ENCODE measurements at places on chromosomes 13 and 19.

DNA sequence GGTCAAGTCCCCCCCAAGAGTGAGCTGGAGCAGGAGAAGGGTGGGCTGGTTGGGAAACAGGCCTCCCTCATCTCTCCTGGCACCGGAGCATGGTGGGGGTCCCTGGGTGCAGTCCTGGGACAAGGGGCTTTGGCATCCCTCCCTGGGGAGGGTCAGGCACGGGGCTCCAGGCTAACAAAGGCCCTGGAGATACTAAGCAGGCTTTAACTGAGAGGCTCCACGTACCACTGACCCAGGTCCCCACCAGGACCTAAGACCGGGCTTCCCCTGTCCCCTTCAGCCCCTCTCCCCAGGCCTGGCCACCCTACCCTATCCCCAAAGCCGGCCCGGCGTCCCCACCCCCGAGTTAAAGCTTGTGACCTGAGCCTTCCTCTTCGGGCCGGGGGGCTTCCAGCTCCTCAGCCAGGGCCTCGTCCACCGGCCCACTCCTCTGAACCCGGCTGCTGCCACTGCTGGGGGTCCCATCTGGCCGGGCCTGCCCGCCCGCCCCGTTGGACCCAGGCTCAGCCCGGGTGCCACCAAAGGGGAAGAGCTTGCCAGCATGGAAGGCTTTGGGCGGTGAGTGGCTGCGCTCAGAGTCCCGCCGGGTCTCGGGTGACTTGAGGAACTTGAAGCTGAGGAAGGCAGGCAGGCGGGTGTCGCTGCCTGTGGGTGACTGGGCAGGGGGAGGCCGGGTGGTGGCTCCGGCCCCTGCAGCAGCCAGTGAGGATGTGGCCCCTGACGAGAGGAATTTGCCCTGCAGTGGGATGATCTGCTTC, 10.1 kb downstream of the ANO8 start:
- DNase-seq = no peak

DNA sequence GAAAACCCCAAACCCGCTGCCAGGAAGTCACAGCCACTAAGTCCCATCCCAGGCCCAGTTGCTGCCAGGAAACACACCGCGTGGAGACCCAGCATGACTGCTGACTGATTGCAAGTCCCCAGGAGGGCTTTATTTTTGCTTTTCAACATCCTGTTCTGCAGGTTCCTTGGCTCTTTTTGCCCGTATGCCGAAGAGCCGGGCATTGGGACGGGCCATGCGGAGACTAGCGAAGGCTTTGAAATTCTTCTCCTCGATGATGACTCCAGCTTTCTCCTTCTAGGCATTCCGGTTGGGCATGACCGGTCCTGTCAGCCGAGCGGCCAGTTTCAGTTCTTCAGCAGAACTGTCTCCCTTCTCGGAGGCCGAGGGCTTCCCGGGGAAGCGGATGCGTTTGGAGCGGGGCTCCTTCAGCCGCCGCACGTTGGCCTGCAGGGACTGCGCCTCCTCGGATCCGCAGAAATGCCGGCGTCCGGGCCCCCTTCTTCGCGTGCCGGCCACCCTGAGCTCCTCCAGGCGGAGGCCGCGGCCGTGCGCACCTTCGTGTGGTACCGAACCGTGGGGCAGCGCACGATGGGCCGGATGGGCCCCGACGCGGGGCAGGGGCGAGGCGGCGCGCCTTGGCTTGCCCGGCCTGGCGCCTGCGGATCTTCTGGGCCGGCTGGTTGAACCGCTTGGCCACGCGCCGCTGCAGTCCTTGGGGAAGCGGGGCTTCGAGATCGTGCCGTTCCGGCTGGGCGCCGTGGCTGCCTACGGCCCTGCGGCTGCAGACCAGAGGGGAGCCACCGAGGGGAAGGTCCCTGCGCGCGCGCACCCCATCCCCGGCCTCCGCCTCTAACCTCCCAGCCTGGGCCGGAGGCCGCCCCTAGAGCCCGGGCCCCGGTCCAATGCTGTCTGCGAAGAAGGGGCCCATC, 15.2 kb downstream of the ZSCAN5C start:
- no peak for DNase-seq

- no peak for DNase-seq
These were observed 204.3 kb downstream of the URI1 start for GRCh38 chr19:30146346-30146745.

DNA sequence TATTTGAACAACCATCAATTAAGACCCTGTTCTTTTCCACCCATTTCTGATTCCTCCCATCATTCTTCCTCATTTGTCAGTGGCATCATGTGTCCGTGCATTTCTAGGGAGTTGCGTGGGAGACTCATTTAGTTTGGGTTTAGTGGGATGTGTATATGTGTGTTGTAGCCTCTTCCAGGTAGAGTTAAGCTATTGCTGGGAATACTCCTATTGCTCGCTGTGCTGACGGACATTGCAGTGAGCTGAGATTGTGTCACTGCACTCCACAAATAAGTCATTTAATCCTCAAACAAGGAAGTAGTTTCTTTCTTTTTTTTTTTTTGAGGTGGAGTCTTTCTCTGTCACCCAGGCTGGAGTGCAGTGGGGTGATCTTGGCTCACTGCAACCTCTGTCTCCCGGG, 42.2 kb upstream of the RCBTB2 start:
- DNase-seq = no peak

DNA sequence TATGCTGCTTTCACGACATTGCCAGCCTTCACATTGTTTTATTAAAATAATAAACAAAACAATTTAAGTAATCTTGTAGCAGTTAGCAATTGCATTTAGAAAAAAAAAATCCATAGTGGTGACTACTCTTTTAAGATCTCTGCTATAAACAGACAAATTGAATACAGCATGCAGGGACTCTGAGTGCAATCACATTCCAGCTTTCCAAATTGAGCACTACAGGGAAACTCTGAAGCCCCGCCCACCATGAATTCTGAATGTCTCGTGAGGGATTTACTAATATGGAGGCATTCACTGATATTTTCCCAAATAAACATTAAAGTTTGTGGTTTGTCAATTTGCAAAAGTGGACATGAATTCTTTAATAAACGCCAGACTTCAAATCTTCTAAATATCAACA, 698.8 kb downstream of the LIG4 start:
- no peak for DNase-seq

GRCh38 chr19:45058622-45059159, 17.6 kb downstream of the ZNF296 start:
- DNase-seq = no peak

- DNase-seq = no peak
These were observed 7.9 kb downstream of the DCAF15 start for GRCh38 chr19:13959962-13960862.

DNA sequence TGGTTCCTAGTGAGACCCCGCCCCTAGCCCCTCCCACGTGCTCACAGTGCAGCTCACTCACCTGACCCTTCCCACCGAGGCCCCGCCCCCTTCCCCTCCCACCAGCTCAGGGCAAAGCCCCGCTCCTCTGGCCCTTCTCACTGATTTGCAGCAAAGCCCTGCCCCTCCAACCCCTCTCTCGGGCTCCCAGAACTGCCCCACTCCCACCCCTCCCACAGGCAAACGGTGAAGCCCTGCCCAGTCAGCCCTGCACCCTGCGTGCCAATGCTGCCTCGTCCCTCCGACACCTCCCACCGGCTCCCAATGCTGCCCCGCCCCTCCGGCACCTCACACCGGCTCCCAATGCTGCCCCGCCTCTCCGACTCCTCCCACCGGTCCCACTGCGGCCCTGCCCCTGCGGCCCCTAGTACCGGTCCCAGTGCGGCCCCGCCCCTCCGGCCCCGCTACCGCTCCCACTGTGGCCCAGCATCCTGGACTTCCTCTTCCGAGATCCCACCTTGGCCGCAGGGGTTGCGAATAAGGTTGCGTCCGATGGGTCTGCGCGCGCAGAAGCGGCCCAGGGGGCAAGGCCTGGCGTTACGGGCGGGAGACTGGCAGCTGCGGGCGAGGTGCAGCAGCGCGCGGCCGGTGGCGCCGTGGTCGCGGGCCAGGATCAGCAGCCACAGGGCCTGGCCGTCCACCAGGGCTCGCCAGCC, 834 bp downstream of the FBXO27 start:
- peak; percentile 54 for DNase-seq

DNA sequence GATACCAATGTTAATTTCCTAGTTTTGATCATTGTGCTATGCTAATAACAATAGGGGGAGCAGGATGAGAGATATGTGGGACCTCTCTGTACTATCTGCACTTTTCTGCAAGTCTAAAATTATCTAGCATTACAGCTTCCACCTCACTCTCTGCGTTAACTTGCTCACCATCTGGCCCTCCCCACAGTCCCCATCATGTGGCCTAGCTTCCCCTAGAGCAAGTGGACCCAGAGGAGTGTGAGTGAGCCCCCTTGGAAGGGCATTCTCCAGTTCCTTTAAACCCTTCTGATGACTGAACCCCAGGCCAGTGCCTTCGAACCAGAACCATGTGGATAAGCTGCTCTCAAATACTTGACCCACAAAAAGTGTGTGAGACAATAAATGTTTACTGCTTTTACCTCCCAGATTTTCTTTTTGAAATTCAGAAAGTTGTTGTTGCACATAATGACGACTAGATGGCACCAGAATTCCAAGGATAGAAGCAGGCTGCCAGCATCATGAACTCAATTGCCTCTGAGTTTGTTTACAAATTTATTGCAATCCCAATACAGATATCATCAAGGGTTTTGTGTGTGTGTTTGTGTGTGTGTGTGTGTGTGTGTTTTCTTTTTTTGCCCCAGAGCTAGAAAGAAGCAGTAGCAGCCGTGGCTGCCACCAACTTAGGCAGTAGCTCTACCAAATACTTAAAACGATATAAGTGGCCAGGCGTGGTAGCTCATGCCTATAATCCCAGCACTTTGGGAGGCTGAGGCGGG, 49.0 kb upstream of the ZNF780A start:
- no peak for DNase-seq

- no peak for DNase-seq
These were observed 102.0 kb downstream of the KDM4B start for GRCh38 chr19:5070930-5071329.

DNA sequence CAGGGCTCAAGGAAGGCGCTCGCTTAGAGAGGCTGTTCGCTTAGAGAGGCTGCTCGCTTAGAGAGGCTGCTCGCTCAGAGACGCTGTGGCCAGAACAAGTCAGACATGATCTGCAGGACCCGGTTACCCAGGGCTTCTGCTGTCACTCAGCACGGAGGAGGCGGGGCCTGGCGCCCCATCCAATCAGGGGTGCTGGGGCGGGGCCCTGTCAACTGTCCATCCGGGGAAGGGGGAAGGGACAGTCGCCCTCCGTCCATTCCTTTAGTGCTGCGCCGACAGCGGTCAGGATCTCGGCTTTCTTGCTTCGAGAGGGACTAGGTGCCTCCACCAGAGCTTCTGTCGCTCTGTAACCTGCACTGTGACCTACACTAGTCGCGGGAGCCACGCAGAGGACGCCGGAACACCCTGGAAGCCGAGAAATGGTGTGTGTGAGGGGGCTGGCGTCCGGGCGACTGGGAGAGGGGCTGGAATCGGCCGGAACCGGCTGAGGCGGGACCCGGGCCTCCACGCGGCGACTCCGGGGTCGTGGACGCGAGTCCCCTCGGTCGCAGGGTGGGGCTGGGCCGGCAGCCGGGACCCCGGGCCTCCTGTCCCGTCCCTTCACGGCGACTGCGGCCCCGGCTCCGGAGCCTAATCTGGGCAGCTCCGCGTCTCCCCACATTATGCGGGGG, at the start of gene ZNF440:
ZNF440 (plus strand) TSS at position 245 of the 671 bp plus-strand sequence; CDS start at position 420, 175 bp downstream.
- DNase-seq = peak; percentile 65

DNA sequence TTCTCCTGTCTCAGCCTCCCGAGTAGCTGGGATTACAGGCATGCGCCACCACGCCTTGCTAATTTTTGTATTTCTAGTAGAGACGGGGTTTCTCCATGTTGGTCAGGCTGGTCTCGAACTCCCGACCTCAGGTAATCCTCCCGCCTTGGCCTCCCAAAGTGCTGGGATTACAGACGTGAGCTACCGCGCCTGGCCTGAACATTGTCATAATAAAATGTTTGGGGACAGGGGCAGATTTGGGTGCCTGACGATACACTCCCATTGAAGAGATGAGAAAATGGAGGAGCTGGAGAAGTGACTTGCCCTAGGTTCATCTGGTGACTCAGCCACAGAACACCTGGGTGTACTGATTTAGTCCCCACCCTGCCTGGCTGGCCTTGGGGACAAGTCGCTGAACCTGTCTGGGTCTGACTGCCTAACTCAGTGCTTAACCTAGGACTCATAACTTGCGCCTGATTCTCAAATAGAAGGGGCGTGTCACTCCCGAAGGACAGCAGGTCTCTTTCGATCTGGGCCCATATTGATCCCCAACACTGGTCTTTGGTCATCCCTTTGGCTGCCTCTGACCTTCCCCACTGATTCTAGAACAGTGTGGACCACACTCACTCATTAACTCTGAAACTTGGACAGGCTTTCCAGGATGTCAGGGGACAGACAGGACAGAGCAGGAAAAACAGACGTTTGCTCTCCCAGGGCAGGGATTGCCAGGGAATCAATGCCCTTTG, 7.6 kb upstream of the BICRA start:
- DNase-seq = no peak

DNA sequence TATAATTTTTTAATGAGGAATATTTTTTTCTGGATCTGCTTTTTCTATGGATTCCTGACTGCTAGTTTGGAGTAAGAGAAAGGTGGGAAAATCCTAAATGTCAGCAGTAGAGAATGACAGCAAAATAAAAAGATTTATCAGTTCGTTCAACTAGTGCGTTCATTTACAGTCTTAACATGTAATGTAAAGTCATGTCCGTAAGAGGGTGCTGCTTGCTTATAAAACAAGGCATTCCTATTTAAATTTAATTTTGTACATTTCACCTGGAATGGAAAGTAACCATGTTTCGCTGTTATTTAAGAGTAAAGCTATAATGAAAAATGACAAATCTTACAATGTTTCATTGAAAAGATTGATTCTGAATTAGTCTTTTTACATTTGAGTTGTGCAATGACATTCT, 76.6 kb downstream of the ZMYM2 start:
- no peak for DNase-seq

Data from stimulated activated CD8-positive, alpha-beta memory T cell treated with anti-CD3 and anti-CD28 coated beads, Interleukin-4, amount 100 ng/mL, for 4 hours (primary cell).